T-helper 9 cell (primary cell): ENCODE measurements at places on chromosomes 16 and 17.

GRCh38 chr17:61402978-61403800 lies 3.5 kb downstream of the TBX2 start:
- no peak for DNase-seq

DNA sequence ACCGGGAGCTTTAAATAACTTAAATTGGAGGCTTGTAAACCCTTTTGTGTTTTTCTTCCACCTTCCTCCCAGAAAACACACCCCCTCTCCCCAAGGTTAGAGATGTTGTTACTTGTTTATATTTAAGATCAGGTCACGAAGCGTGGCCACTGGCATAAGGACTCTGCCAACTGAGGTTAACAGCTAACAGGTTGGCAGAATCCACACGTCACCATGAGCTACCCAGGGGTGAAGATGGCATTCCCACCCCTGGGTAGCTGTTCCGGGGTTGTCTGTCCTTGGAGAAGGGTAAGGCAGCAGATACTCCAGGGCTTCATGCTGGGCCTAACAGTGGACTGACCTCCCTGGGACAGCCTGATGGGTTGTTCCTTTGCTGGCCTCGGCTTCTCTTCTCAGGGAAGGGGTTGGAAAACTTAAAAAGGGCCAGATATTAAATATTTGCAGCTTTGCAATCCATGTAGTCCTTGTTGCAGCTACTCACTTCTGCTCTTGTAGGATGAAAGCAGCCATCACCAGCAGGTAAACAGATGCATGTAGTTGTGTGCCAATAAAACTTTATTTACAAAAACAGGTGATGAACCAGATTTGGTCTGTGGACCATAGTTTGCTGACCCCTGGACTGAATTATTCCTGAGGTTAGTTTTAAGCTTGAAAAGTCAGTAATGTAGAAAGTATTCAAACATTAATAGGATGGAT lies 148.6 kb downstream of the MSI2 start:
- DNase-seq, result no peak

- DNase-seq, result no peak
Measured at GRCh38 chr16:1223355-1224214, 1.5 kb downstream of the TPSG1 start.

- no peak for DNase-seq
Measured at GRCh38 chr17:39360537-39360936, 40.9 kb downstream of the FBXL20 start.

GRCh38 chr17:65967372-65967771 lies 224.6 kb downstream of the CEP112 start:
- no peak for DNase-seq

DNA sequence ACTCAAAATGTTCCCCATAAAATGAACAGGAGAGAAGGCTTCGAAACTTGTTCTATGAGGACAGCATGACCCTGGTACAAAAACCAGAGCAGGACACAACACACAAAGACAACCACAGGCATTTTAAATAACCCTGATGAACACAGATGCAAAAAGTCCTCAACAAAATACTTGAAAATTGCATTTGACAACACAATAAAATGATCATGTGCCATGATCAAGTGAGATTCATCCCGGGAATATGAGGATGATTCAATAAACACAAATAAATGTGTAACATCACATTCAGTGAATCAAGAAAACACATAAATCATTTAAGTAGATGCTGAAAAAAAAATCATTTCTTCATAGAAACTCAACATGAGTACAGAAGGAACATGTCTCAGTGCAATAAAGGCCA lies 208.4 kb upstream of the WSB1 start:
- DNase-seq, result no peak

- no peak for DNase-seq
Measured at GRCh38 chr17:42667088-42667951, 8.2 kb downstream of the TUBG2 start.

- no peak for DNase-seq
Measured at GRCh38 chr17:70896843-70897242, 727.5 kb downstream of the KCNJ2 start.

- DNase-seq, result peak; percentile 56
Measured at GRCh38 chr17:29615048-29615385, 7.7 kb downstream of the CORO6 start.

DNA sequence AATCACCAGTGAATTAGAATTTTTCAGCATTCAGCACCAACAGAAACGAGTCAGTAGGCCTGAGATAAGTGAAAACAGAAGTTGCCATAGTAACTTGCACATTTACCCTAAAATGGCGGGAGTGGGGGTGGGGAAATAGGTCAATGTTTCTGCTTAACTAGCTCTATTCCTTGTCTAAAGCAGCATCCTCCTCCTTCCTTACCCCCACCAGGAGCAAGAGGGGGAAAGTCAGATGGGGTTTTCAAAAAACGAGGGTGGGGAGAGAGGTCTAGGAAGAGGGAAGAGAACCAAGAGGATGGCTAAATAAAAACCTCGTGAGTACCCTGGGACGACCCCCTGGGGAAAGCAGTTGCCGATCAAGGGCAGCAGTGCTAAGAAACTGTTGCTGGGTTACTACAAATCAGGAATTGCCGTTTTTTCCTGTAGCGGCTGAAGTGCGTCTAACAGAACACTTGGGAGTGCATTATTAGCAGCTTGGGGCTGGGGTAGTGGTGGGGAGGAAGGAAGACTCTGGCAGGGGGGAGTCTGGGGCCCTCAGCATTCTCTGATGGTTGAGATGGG lies 34.4 kb upstream of the MNT start:
- no peak for DNase-seq

DNA sequence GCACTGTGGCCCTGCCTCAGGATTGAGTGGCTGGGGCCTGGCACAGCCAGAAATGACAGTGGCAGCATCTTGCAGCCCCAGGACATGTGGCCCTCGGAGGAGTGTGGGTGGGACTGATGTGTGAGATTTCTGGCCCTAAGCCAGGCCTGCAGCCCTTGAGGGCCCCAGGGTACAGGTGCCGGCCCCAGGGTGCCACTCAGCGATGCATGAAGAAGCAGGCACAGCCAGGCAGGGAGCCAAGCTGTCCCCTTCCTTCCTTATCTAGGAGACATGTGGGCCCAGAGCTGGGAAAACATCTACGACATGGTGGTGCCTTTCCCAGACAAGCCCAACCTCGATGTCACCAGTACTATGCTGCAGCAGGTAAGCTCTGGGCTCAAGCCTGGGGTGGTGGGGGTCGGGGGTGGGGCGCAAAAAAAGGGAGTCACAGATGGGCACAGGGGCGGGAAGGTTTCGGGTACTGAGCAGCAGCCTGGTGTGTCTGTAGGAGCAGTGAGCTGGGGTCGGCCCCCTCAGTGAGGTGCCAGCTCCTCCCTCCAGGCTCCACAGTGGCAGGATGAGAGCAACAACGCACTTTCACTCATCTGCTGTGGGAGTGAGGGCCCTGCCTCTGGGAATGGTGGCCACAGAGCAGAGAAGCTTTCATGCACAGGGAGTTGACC lies 4.1 kb downstream of the ACE start:
- DNase-seq, result no peak

DNA sequence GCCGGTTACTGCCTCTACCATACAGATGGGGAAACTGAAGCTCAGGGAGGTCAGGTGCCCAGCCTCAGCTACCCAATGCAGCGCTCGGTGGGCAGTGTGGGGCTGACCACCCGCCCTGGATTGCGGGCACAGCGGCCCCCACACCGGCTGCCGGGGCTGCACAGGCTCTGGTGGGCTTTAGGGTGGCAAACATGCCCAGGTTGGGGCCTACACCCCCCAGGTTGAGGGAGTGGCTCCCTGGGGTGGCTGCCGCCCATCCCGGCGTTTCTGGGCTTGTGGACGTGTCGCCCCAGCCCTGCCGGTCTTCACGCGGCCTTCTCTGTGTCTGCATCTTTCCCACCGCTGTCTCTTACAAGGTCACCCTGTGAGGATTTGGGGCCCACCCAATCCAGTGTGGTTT lies 40.9 kb upstream of the SSTR5 start:
- no peak for DNase-seq

DNA sequence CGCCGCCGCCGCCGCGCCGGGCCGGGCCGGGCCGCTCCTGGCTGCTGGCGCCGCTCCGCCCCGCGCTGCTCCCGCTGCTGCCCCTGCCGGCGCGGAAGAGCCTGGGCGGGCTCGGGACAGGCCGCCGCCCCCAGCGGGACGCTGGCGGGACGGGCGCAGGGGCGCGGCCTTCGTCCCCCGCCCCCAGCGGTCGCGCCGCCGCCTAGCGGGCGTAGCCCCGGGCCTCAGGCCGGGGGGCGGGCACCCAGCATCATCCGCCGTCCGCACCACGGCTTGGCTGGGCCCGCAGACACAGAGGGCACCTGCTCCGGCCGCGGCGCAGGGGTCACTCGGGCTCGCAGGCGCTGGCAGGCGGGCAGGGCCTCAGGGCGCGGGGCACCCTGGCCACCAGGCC lies at the start of gene AMFR:
Gene AMFR (minus strand): TSS at position 107 of the 394 bp plus-strand sequence. CDS start 218 bp downstream, outside the sequence.
- DNase-seq, result peak; percentile 55

DNA sequence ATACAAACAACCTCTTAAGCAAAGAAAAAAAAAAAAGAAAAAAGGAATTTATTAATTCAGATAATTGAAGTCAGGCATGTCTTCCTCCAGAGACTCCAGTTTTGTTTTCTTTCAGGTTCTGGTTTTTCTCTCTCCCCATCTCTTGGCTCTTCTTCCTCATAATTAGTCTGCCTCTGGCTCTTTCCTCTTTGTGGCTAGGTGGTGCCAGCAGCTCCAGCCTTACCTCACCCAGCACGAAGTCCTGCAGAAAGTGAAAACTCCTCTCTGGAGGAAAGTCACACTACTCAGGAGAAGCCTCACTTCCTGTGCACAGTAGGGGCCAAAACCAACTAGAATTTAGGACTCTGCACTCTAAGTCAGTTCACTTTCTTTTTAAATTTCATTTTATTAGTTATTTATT lies 10.3 kb upstream of the NFAT5 start:
- DNase-seq, result no peak

GRCh38 chr17:10743316-10744009 lies 13.6 kb upstream of the TMEM220 start:
- DNase-seq, result no peak

- DNase-seq, result no peak
Measured at GRCh38 chr17:17021194-17021863, 20.9 kb upstream of the MPRIP start.
